ENCODE measurements at places on chromosomes 7 and 10.

GRCh38 chr10:7337431-7338171, 73.2 kb downstream of the SFMBT2 start:
- no peak for DNase-seq

GRCh38 chr10:28633750-28634149, 43.6 kb upstream of the BAMBI start:
- no peak for DNase-seq

DNA sequence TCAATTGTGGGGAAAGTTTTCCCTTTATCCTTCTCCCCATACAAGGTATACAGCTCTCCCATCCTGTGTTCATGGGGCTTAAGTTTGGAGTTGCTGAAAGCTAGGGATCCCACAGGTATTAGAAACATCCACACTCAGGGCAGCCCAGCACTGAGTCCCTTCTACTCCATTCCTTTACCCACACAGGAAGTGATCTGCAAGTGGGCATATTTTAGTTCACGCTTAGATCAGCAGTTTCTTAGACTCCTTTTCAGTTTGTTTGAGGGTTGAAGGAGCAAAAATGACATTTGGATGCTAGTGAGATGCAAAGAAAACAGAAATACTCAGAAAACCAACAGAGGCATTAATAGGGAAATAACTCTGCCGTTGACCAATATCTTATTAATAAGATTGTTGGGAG, 134.7 kb downstream of the VPS50 start:
- DNase-seq = no peak

DNA sequence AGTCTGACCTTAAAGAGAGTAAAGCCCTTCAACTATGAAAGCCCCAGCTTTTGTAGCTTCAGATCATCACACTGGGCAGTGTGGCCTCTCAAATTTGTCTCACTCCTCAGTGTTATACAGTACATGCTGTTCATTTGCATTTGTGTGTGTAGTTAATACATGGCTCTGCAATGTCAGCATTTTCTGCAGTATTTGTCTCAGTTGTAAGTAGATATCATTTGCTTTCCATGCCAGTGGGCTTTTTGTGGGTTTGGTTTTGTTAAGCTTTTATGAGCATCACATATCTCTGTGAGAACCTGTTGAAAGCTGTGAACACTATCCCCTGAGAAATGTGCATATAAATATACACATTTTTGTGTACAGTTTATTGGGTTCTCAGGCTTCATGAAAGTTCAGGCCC, 57.0 kb downstream of the ZNF277 start:
- no peak for DNase-seq

DNA sequence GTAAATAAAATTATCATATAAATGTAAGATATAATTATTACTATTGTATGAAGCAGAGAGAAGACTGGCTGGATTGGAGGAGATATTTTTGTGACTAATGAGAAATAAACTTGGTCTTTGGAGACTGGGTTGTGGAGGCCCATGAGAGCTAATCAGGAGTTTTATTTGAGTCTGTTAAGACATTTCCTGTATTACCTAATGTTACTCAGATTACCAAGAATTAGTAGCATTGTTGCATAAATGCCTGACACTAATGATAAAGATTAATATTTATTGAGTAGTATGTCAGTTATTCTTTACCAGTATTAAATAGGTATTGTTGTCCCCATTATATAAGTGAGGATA, 7.1 kb downstream of the CCDC126 start:
- no peak for DNase-seq

DNA sequence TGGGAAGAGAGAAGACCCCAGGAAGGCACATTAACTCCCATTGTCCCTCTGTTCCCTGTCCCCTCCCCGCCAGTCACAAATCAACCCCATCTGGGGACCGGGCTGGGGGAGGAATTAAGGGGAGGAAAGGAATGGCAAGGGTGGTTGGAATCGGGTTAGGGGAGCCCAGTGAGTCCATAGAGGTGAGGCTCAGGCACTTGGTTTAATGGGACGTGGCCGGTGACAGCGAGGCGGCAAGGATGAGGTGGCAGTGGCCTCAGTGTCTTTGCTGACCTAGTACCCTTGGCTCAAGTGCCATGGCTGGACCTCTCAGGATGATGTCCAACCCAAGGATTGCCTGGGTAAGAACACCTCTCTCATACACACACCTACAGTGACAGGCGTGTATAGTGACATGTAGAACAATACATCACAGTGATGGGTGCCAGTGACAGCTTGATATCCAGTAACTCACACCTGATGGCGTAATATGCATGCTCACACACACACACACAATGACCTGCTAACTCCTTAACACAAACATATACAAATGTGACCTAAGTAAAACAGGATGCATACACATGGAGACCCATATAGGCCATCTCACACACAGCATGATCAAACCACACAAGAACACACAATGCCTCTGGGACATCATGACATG, 12.3 kb downstream of the KCNIP2 start:
- DNase-seq = no peak

DNA sequence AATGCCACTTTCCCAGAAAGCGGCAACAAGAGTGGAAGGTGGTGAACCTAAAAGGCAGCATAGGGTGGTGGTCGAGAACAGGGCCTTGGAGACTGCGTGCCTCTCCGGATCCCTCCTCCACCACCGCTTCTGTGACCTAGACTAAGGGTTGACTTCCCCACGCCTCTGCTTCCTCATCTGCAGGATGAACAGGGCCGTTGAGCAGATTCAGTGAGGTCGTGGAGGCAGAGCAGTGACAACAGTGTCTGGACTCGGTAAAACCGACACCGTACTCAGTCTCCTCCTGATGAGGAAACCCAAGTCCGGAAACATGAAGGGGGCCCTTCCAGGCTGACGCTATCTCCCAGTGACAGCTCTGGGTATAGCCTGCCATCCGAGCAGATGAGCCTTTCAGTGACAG, 162.6 kb downstream of the CELF2 start:
- no peak for DNase-seq

DNA sequence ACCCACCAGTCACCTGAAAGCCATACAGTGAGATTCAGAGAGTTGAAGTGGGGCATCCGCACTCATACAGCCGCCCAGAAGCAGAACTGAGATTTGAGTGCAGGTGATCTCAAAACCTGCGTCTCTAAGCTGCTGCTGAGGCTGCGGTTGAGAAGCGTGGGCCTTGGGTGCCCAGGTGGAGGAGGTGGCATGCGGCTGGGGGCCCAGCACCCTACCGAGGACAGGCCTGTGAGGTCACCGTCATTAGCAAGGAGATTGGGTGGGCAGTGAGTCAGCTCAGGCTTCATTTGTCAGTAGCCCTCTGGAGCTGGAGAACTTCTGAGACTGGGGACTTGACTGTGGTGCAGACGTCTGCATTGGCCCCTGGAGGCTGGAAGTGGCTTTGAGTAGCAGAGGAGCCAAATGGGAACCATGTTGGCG, 29.8 kb downstream of the ZMIZ1 start:
- no peak for DNase-seq

GRCh38 chr7:50695026-50695425, 87.7 kb downstream of the GRB10 start:
- DNase-seq = no peak

GRCh38 chr7:19944363-19945120, 171.1 kb upstream of the TMEM196 start:
- no peak for DNase-seq

DNA sequence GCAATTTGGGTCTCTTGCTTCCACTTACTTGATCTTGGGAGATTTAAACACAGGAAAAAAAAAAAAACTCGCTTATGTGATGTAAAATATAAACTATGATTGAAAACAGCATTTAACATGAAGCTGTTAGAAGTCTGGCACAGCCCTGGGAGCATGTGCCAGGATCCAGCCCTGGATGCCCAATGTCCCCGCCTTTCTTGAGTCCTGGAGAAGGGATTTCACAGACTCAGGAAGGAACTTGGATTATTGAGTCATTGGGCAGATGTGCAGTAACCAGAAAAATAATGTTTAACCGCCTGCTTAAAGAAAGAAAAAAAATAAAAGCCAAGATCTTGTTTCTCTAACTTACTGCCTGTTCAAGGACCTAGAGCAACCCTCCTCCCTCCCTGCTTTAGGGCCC, 3.7 kb upstream of the JCAD start:
- DNase-seq = no peak

DNA sequence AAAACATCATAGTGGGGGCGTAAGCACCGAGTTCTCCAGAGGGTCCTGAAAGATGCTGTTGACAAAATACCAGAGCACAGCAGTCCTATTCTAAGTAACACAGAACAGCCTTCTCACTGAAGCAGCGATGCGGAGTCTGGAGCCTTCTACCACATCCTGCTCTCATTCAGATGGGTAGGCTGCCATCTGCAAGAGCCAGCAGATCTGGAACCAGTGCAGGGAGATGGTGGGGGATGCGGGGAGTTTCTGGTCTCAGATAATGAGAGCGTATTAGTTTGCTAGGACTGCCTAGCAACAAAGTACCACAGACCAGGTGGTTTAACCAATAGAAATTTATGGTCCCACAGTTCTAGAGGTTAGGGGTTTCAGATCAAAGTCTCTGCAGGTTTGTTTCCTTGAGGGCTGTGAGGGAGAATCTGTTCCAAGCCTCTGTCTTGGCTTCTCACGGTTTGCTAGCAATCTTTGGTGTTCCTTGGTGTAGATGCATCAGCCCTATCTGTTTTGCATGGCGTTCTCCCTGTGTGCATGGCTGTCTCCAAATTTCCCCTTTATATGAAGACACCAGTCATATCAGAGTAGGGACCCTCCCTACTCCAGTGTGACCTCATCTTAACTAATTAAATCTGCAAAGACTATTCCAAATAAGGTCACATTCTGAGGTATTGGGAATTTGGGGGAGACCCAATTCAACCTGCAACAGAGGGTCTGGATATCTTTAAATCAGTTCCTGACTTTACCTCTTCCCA, 52.0 kb upstream of the STEAP1B start:
- DNase-seq = no peak

GRCh38 chr7:145082366-145083161, 246.7 kb upstream of the TPK1 start:
- DNase-seq = no peak

DNA sequence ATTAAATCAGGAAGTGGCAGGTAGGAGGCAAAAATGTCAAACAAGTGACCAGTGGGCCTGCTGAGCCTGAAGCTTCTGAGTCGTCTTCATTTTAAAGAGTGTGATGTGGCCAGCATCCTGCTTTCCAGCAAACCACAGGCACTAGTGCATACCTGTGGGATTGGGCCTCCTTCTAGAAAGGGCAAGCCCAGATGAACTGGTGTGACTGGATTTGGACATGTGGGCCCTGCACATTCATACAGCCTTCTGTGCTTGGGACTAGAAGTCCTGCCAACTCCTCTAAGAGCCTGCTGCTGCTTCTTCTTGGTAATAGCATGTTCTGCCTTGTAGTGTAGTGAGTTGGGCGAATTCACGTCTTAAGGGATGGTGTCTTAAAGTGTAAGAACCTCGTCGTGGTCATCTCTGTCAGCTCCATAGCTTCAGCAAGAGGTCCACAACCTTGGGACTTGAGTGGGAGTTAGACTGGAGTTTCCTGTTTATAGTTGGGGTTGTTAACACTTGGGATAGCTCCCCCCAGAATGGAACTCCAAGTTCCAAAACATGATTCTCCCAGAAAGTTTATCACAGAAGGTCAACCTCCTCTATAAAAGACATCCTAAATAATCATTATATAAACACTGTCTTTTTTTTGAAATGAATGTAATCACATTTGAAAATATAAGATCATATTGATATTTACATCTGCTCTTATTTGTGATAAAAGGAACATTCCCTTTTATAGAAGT, 11.2 kb downstream of the BMPER start:
- no peak for DNase-seq

DNA sequence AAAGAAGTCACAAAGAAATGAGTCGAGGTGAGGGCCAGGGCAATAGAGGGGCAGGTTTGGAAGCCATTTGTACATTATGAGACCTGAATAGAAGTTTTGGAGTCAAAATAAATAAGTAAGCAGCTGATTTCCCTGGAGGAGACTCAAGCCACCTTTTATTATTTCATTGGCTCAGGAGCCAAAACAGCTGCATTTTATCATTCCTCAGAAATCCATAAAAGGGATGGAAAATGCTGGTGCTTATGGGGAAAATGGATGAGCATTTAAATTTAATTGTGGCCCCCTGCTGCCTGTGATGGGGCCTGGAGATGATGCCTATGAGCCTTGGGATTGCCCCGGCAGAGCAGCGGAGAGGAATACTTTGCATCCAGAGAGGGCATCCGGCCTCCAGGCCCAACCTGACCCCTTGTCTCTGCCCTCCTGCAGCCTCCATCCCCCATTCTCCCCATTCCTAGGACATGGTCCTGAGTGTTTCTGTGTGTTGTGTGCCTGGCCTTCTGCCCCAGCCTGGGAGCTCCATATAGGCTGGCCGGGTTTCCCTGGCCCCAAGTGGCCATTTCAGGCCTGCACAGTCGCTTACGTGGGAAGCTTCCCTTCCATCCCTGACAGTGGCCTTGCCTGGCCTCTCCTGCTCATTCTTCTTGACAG, 296.8 kb upstream of the ZMIZ1 start:
- peak; percentile 14 for DNase-seq

- DNase-seq = no peak
These were observed 27.1 kb downstream of the TNRC18 start for GRCh38 chr7:5396542-5396941.

GRCh38 chr10:97903128-97904017, 53.7 kb downstream of the GOLGA7B start:
- no peak for DNase-seq

DNA sequence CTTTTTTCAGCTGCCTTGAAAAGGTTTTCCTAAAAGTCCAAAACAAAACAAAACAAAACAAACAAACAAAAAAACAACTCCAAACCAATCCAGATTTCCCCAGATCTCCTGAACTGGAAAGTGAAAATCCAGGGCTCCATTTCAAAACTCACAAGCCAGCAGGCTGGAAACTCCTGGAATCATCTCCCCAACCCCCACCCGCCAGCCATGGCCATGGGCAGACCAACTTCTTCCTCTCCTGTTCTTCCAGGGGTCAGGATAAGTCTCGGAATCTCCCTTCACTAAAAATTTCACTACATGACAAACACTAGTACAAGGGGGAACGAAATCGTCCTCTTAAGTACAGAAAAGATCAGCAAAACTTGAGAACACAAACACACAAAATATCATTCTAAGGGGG, 40.4 kb downstream of the GNA12 start:
- DNase-seq = no peak

DNA sequence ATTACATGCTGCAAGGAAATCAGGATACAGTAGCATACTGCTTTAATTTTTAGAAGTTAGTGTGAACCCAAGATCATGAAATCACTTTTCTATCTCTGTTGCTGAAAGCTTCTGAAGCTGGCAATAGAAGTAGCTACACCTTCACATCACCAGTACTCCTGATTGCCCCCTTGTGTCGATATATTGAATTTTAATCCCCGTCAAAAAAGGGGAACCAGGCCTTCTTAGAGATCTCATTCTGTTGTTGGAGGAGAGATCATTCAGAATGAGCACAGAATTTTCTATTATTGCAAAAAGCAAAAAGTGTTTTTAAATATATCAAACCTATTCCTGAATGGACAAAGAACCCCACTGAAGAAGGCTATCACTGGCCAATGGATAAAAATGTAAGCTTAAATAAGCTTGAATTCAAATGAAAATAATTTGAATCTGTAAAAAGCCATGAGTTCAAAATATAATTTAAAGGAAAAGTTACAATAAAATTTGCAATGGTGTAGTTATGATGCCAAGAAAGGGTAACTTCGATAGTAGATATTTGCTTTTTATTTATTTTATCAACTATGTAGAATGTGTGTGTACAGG, 39.7 kb upstream of the TEX47 start:
- no peak for DNase-seq
